Fibroblast of mammary gland (primary cell): ENCODE measurements at places on chromosomes 16 and 17.

DNA sequence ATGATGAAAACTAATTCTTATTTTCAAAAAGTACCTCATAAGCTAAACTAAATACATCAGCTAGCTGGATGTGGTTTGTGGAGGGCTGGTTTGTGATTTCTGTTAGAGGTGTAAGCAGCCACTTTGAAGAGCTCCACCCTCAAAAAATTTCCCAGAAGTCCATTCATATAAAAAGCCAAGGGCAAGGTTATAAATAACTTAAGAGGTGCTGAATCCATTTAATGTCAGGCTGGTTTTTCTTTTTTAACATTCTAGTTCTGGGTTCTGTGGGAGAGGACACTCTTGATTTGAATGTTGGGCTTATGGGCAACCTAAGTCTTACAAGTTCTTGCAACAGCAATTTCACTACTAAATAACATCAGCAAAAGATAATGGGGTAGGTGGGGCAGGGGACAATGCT is 3.4 kb upstream of the WIPI1 start:
- no peak for DNase-seq

- DNase-seq = peak; percentile 71
These were observed 194.7 kb downstream of the SNX29 start for GRCh38 chr16:12171206-12171605.

DNA sequence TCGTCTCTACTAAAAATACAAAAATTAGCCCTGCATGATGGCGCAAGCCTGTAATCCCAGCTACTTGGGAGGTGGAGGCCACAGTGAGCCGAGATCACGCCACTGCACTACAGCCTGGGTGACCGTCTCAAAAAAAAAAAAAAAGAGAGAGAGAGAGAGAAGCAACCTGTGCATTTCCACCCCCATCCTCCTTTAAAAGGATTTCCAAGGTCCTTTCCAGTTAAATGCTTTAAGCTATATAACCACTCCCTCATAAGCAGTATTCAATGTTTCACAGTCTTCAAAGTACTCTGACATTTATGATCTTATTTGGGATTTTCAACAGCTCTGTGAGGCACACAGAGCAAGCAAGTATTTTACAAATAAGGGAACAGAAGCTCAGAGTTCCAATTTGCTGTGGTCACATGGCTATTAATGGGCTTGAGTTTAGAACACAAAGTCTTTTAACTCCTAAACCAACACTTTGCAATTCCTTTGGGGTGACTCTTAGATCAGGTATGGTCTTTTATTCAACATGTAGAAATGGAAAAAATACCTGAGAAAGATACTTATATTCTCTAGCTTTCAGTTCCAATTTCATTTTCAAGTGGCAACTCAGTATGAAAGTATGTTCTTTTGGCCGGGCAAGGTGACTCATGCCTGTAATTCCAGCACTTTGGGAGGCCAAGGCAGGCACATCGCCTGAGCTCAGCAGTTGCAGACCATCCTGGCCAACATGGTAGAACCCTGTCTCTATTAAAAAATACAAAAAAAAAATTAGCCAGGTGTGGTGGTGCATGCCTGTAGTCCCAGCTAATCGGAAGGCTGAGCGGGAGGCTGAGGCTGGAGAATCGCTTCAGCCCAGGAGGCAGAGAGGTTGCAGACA is 31.3 kb downstream of the SPOP start:
- peak; percentile 74 for DNase-seq

DNA sequence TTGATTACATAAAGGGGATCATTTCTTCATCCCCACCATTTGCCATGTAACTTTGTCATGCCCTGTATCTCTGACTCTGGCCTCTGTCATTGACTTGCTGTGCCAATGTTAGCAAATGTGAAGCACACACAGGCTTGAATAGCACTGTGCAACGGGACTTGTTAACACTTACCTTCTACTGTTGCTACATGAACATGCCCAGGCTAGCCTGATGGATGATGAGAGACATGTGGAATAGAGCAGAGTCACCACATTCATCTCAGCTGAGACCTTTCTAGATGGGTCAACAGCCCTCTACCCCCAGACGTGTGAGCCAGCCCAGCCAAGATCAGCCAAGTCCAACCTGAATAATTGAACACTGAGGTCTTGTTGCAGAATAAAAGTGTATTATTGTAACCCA is 162.1 kb upstream of the SALL1 start:
- peak; percentile 14 for DNase-seq

DNA sequence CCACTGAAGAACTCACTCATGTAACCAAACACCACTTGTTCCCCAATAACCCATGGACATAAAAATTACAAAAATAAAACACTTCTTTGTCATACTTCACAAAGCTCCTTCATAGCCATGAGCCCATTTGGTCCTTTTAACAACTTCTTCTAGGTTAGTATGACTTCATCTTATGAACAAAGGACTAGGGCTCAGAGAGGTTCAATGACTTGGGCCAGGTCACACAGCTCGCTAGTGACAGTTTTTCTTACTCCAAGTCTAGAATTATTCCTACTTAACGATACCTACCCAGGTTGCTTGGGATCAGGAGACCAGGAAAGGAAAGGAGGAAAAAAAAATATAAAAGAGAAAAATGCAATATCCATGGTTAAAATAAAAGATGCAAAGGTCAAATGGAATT is 353.4 kb downstream of the SOX9 start:
- DNase-seq = no peak

DNA sequence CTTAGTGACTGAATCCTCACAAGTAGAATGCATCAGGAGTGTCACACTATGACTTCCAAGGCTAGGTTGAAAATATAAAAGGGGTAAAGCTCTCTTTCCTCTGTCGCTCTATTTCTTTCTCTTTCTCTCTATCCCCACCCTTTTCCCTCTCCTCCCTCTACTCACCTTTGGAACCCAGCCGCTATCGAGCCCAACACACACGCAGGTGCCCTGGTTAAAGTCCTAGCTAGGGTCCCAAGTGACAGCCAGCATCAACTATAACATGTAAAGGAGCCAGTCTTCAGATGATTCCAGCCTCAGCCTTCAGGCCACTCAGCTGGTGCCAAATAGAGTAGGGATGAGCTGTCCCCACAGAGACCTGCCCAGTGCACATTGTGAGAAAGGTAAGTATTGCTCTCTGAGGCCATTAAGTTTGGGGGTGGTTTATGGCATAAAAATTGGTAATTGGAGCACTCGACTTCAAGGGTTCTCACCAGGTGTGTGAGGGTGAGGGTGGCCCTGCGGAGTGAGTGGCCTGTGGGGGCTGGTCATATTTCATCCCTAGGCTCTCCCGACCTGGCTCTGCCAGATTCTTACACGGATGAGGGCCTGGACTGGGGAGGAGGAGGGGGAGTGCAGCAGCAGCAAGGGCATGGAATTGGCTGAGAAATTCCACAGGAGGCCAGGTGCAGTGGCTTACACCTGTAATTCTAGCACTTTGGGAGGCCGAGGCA is 14.9 kb upstream of the C16orf54 start:
- no peak for DNase-seq

DNA sequence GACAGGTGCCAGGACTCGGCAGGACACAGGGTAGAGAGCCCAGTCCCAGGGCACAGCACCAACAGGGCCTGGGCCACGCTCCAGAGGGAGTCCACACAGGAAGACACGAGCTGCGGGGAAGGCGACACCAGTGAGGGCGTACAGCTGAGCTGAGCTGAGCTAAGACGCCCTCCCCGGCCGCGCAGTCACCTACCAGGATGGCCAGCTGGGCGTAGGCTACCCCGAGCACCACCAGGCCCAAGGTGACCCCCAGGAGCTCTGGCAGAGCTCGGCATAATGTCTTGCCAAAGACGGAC is 42.6 kb downstream of the TSC2 start:
- no peak for DNase-seq

- peak; percentile 89 for DNase-seq
These were observed 46.0 kb downstream of the HOXB1 start for GRCh38 chr17:48484850-48485249.

DNA sequence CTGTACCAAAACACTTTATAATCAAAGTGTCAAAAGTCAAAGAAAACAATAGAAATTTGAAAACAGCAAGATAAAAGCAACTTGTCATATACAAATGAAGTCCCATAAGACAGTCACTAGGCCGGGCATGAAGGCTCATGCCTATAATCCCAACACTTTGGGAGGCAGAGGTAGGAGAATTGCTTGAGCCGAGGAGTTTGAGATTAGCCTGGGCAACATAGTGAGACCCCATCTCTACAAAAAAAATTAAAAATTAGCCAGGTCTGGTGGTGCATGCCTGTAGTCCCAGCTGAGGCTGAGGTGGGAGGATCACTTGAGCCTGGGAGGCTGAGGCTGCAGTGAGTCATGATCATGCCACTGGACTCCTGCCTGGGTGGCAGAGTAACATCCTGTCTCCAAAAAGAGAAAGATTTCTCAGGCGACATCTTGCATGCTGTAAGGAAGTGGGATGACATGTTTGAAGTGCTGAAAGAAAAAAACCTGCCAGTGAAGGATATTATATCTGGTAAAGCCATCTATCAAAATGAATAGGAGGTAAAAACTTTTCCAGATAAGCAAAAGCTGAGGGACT is 98.7 kb upstream of the NACA2 start:
- peak; percentile 47 for DNase-seq

GRCh38 chr16:10897134-10897533 is 20.1 kb downstream of the CIITA start:
- no peak for DNase-seq
